Cortex of kidney (tissue), 1 donor: ENCODE measurements at places on chromosomes 7 and 10.

DNA sequence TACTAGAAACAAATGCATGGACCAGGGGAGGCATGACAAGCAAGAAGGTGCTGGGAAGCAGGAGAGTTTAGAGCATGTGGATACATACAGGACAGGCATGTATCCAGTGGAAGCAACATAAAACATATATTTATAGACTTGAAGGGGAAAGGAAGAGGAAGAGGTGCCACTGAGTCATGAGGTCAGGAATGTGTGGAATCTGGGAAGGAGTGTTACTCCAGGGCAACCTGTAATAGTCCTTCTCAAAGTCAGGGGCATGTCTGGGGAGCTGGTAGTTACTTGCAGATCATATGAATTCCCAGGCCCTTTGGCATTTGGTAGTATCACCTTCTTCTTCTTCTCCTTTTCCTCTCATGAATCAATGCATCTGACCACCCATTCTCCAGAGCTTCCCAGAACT is 246.6 kb downstream of the XPNPEP1 start:
- DNase-seq: no peak

GRCh38 chr7:80807166-80807900 is 111.5 kb downstream of the SEMA3C start:
- DNase-seq: no peak

DNA sequence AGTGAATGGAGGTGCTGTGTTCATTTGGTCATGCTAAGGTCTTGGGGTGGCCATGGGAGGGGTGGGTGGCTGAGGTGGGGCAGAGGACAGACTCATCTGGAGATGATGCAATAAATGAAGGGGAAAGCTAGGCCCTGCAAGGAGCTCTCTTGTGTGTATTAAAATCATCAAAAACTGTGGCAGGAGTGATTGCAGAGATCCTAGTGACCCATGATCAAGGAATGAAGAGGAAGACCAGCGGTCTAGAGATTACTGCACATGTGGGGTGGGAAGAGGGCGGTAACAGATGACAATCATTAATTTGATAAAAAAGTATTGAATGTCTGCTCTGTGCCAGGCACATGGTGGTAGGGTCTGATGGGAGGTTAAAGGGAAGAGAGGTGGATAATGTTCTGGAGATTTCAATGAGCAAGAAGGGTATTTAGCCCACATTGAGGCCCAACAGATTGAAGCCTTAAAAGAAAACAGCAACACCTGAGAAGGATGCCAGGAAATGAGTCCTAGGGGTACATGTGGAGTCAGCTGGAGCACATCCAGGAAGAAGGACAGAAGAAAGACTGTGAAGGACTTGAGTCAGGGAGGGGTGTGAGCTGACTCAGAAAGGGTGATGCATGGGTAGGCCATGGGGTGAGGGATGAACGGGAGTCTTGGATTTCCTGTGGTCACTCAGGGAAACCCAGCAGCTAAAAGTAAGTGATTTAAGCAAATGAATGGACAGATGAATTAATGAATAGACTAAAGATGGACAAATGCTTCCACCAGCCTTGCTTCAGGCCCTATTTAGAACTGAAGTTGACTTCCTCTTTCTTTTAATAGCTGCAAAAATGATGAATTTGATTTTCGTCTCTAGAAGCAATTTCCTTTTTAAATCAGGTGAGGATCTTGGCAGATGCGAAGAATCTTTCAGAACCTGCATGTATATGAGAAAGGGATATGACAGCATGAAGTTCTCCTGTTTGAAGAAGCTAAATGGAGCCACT is 83.1 kb upstream of the IGFBP3 start:
- no peak for DNase-seq

- no peak for DNase-seq
Observed at GRCh38 chr10:24465124-24465874, 256.4 kb downstream of the KIAA1217 start.

GRCh38 chr10:42380926-42381547 is 257.3 kb downstream of the ZNF33B start:
- no peak for DNase-seq

DNA sequence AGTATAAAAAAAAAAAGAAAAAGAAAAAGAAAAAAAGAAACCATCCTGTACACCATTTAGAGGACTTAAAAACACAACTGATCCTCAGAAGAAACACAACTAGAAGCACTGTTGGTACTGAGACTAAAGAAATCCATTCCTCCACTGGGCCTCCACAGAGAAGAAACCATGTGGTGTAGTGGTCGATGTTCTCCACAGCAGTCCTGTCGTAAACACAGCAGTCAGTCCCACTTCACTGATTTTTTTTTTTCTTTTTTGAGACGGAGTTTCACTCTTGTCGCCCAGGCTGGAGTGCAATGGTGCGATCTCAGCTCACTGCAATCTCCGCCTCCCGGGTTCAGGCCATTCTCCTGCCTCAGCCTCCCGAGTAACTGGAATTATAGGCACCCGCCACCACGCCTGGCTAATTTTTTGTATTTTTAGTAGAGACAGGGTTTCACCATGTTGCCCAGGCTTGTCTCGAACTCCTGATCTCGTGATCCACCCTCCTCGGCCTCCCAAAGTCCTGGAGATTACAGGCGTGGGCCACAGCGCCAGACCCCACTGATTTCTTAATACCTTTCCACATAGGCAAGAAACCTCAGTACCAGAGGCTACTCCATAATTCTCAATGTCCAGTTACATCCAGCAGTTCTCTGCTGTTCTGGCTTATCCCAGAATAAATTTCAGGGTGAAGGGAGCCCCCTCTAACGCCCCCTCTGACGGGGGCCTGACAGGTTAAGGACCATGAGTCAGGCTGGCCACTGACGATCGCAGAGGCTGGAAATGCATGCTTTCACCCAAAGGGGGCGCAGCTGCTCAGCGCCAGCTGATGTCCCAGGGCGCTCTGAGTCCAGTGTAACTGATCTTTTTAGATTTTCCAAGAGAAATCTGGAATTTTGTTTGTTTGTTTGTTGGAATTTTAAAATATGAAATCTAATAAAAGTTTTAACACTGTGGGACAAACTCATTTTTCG is 24.8 kb upstream of the FFAR4 start:
- DNase-seq: no peak

DNA sequence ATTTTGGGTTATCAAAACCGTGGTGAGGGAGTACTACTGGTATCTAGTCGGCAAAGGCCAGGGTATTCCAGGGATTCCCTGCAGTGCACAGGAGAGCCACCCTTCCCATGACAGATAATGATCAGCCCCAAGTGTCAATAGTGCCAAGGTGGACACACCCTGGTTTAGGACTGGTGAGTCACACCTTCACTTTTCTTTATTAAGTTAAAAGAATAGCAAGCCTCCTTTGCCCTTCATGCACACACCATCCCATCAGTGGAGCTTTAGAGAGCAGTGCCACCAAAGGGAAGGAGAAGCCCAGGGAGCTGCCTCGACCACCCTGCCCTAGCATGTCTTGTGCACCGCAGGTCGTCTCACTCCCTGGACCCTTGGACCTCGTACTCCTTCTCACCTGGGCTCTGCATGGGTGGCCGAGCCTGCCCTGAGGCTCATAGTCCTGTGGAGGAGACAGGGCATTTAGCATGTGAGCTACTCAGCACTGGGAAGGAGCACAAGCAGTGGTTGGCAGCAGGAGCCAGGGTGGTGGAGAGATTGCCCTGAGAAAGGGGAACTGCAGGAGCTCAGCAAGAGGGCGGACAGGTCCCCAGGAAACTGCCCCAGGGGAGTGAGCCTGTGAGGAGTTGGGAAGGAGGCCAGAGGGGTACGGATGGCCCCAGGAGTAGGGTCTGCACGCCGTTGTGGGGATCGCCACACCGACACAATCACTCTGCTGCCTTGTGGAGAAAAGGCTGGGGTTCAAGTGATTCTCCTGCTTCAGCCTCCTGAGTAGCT is 17.4 kb downstream of the UBE2D4 start:
- no peak for DNase-seq

- no peak for DNase-seq
Observed at GRCh38 chr7:114414156-114415063, at the start of gene FOXP2. Gene FOXP2, plus strand, starts transcription at chr7:114414815. Its CDS starts 11,697 bp downstream, at chr7:114426512.

DNA sequence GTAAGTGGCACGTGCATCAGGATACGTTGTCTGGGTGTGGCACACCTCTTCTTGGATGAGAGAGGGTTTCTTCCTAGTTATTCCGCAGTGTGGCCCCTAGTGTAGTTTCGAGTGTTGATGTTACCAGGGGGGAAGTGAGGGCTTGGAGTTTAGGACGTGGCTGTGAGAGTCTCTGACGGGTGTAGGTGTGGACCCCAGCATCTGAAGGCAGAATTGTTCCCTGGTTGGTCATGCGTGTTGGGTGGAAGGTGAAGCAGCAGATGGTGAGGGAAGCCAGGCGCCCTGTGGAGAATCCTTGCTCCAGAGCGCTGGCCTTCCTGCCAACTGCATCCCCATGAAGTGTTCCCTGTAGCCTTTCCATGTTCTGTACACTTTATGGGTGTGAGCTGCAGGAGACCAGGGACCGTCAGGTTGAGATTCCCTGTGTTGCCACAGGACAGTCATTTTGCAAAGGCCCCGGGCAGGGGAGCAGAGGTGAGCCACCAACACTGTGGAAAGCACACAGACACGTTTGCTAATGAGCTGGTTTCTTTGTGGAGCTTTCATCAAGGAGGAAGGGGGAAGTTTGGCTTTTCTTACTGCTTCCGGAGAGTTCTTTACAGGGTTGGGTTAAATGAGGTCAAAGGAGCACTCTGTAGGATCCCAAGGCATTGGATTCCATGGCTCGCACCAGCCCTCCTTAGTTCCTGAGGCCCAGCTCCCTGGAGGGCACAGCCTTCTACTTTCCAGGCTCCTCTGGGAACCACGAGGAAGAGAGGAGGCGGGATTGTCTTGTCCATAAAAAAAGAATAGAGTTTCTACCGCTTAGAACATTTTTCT is 32.0 kb downstream of the TSPAN14 start:
- DNase-seq: no peak

DNA sequence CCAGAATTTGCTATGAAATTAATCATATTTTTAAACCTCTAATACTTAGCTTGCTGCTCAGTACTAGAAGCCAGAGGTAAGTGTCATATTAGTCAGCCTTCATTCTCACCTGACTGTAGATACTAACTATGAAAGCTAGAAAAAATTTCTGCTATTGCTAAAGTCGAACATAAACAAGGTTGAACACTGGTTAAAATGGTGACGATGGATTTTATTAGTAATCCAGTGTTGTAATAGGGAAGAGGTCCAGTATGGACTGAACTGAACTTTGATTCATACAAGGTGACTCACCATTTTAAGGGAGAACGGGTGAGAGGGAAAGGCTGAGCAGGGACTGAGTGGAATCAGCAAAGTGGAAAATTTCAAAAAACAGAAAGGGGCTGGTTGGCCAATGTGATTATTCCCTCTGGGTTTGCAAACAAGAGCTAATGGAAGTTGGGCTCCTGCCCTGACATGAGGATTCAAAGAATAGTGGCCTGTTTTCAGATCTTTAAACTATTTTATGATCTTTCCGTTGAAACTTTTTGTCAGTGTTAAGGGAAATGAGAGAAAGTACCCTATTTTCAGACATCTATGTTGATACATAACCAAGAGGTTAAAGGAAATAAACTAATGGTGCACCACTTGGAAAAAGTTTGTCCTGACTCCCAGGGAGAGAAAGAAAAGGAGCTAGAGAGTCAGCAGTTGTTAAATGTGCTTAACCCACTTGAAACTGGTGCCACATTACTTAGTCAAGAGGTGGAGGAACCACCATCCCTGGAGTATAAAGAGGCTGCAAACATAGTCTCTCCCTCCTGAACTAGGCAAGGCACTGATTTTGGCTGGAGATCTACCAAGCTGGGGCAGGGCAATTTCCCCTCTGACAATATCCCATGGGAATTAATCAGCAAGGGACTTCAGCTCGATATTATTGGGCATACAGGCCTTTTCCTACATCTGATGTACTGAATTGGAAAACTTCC is 15.3 kb upstream of the AKR1C1 start:
- no peak for DNase-seq

GRCh38 chr10:53108317-53108934 is 335.8 kb upstream of the MBL2 start:
- no peak for DNase-seq
